ENCODE measurements at places on chromosomes 4 and X.

DNA sequence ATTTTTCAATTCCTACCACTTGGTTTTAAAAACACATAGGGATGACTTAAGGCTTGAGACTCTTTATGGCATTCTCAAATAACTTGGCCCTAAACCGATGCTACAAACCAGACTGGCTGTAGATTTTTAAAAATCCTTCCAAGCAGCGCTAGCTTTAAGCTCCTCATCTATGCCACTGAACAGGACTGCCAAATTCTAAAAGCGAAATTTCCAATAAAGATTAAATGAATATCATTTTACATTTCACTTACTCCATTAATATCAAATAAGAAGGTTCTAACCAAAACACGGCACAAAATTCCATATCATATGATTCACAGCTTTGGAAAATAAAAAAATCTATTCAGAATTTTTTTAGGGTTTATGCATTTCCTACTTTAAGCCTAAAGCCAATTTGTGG is 134.2 kb downstream of the FANCB start:
- DNase-seq: no peak

- no peak for DNase-seq
These were observed 7.5 kb upstream of the GPC3 start for GRCh38 chrX:133992882-133993281.

- DNase-seq: no peak
These were observed 66.3 kb downstream of the CRMP1 start for GRCh38 chr4:5826437-5827107.

GRCh38 chr4:5337731-5338130 is 286.5 kb downstream of the STK32B start:
- DNase-seq: no peak

DNA sequence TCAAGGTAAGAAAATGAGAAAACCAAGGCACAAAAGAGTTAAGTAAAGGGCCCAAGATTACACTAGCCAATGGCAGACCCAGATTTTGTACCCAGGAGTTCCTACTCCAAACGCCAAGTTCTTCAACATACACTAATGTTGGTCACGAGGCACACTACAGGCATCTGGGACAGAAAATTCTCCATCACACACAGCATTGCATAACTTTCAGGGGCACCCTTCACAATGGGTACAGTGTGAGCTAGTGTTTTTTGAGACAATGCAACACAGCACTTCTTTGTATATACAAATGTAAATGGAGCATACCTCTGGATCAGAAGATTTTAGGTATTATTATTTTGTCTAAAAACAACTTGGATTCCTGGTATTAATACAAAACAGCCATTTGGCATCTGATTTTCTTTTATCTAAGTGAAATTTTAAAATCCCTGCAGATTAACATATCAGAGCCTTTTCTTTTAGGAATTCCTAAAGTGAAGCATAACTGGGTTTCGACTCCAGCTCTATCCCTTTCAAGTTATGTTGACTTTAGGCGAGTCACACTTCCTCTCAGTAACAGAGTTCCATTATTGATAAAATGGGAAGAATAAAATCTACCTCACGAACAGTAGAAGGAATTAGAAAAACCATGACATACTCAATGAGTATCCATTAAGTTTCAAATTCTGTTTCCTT is 41.1 kb downstream of the ADGRA3 start:
- no peak for DNase-seq

DNA sequence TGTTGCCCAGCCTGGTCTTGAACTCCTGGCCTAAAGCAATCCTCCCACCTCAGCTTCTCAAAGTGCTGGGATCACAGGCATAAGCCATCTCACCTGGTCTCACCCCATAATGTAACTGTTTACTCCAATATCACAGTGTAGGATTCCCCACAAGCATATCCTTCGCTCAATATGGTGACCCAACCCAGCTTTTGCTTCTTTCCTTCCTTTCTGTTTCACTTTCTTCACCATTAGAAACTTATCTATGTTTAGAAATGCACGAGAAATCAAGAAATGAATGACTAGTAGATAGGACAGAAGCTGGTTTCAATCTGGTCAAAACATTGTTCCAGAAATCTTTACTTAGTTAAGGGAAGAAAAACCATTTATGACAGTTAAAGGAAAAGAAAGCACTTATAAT is 18.9 kb downstream of the TSPAN5 start:
- no peak for DNase-seq

DNA sequence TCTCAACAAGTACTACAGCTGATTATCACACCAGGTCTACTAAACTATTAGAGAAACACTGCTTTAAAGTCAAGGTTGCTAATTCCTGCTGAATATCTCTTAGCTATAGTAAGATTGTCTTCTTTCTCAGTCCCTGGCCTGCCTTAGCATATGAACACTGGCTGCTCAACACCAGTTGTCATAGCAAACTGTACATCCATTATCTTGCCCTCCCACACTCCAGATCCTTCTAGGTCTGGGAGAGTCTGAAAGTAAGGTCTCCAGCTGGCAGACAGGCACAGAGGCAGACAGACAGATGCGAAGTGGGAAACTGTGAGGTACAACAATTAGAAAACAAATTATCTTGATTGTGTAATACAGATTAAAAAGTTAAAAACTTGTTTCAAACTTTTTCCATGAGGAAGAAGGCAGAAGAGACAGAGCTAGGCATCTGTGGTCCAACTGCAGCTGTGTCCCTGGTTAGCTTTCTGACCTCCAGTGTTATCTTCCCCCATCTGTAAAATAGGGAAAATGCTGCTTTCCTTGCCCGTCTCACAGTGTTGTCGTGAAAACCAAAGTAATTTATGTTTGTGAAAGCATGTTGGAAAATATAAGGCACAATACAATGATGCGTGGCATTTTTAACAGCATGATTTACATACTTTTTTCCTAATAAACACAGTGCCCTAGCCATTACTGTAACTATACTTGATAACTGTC is 133.8 kb downstream of the KLHL13 start:
- no peak for DNase-seq

GRCh38 chr4:113893546-113893945 is 85.9 kb downstream of the ARSJ start:
- DNase-seq: no peak

DNA sequence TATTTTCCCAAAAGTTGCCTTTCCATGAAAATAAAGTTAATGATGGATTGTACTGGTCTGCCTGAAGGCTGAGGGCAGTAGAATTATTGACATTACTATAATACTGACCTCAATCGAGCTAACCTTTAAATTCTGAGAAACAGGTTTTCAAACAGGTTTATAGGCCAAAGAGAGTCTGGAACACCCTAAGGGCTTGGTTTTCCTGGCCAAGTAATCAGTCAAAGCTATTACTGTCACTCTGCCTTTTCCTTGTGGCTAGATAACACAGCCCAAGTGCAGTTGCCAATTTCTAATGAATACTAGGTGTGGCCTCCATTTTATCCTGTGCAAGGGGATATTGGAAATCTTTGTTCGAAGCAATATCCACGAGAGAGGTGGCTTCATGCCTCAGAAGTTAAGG is 75.2 kb downstream of the INTS12 start:
- no peak for DNase-seq

DNA sequence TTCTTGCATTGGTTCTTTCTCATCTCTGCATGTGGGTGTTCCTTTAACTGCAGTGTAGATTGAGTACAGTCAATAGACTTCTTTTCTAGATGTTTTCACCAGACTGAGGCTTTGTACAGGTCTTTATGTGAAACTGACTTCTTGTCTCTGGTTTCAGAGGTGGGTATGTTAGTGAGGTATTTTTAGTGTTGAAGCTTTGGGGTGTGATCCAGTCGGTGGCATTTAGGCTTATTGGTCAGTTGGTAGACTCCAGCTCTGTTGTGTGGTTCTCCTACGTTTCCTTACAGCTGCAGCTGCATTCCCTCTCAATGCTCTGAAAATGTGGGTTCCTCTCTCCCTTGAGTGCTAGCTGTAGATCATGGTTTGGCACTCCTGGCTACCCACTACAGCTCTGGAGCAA is 21.3 kb upstream of the AMBN start:
- DNase-seq: no peak

DNA sequence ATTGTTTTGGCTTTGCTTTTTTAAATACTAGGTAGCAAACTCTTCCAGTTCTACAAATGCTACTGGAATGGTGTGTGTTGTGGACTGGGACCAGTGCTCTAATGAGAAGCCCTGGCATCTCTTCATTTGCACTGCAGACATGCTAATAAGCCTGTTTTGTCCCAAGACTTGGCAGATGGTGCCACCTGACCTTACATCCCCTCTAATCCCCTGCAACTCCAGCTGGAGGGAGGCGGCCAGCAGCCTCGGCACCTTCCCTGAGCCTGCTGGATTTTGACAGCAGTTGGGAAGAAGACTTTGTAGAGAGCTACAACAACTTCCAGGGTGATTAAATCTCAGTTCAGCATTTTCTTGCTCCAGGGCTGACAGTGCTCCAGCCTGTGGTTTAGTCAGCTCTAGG is 200.0 kb downstream of the DCLK2 start:
- DNase-seq: no peak

DNA sequence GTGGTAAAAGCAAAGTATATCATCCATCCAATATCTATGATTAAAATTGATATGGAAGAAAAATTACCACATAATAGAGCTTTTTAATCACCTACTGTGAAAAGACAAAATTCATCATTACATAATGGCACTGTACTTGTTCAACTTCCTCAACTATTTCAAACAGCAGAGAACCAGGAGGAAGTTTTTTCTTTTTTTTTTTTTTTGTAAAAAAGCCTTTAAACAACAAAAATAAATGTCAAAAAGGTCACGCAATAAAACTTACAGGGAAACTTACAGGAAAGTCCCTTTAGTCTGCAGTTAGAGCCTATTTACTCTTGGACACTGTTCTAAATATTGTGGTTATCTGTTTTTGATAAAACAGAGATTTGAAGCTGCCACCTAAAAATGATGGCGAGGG is 4.8 kb downstream of the PDGFC start:
- DNase-seq: no peak

DNA sequence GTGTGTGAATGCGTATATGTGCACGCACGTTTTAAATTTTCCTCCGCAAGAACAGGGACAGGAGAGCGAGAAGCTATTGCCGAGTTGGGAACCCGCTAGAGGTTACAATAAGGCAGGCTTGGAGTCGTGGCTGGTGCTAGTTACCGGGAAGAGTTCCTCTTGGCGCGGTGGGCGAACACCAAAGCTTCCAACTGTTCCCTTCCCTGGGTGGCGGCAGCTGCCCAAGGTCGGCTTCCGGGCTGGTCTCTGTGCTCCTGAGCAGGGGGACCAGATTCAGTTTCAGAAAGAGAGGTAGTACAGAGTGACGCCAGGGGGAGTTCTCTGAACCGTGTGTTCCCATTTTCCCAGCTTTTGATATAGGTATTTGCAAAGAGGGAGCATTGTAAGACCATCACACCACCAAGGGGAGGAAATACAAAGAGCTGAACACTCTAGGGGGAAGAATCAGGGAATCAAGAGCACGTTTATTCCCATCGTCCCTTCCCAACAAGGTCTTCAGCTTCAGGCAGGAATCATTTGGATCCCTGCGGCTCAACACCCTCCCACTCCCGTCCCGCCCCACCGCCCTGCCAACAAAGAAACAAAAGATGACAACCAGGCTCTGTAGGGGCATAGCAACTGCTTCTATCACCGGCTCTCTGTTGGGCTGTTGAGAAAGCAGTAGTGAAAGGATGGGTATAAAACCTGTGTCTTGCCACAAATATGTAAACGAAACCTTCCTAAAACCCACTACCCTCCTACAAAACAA is 113.6 kb upstream of the TEX13C start:
- DNase-seq: no peak

DNA sequence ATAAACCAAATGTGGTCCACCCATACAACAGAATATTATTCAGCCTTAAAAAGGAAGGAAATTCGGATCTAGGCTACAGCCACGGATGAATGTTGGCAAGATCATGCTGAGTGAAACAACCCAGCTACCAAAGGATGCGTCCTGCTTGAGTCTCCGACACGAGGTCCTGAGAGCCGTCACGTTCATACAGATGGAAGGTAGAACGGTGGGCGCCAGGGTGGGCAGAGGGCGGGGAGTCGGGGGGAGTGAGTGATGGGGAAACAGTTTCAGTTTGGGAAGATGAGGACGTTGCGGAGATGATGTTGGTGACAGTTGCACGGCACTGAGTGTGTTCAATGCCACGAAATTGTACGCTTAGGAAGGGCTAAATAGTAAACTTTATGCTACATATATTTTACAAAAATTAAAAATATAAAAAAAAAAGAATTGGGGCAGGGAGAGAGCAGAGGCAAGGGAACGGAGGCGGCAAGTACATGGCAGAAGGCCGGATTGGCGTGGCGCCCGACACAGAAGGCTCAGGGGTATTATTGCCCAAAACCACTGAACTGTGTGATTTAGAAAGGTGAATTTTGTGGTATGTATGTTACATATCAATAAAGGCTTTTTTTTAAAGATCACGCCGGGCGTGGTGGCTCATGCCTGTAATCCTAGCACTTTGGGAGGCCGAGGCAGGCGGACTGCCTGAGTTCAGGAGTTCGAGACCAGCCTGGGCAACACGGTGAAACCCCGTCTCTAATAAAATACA is 14.8 kb upstream of the MXD4 start:
- no peak for DNase-seq

DNA sequence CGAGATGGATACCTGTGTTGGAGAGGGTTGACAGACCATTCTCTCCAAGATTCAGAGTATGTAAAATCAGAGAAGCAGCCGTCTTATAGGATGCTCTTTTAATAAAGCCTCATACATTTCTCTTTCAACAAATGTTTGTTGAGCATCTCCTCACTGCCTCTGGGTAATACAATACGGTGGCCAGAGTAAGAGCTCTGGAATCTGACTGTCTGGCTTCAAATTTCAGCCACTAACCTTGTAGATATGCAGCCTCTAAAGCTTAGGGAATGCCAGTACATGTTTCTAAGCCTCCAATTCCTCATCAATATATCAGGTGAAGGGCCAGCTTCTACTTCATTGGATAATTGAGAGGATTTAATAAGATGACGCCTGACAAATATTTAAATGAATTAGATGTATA is 61.3 kb downstream of the CLNK start:
- no peak for DNase-seq

DNA sequence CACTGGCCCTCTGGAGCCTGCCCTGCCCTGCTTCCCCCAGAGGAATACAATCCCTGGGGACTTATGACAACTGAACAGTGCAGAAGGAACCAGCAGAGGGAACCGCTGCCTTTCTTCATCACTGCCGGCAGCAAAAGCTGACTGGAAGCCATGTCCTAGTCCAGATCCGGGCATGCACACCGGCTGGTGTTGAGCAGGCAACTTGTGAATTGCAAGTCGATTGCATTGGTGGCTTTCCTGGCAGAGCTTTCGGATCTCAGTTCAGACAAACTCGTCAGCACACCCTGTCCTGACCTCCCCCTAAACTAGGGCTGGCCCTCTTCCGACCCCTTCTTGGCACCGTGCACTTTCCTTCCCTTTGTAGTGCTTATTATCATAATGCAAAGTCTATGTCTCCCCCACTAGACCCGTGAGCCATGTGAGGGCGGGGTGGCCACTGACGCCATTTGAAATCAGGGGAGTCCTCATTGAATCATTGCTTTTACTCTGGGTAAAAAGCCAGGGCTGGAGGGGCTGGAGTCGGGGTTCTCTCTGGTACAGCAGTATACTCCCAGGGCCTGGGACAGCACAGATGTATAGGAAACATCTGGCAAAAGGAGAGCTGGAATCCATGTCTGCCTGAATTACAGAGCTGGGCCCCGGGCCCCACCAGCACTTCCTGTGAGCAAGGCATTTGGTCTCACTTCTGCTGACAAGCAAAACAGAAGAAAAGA is 1.8 kb downstream of the ARHGAP4 start:
- DNase-seq: no peak

- no peak for DNase-seq
These were observed 243.4 kb downstream of the AR start for GRCh38 chrX:67787196-67787595.

Measured in stimulated activated CD8-positive, alpha-beta memory T cell treated with anti-CD3 and anti-CD28 coated beads, Interleukin-7, amount 100 ng/mL, for 48 hours (primary cell).